ENCODE measurements at places on chromosomes 16 and 17. TPM values are rescaled to one million over a fixed set of nuclear protein-coding genes. Genes with fewer than 3 reads are reported as not detected.

GRCh38 chr17:78679495-78680395, 102.3 kb downstream of the CYTH1 start:
- DNase-seq: no peak

The C16orf74 gene
- total RNA-seq: 13.6 TPM

GRCh38 chr16:87484487-87485331, 8.1 kb downstream of the ZCCHC14 start:
- no peak for DNase-seq

DNA sequence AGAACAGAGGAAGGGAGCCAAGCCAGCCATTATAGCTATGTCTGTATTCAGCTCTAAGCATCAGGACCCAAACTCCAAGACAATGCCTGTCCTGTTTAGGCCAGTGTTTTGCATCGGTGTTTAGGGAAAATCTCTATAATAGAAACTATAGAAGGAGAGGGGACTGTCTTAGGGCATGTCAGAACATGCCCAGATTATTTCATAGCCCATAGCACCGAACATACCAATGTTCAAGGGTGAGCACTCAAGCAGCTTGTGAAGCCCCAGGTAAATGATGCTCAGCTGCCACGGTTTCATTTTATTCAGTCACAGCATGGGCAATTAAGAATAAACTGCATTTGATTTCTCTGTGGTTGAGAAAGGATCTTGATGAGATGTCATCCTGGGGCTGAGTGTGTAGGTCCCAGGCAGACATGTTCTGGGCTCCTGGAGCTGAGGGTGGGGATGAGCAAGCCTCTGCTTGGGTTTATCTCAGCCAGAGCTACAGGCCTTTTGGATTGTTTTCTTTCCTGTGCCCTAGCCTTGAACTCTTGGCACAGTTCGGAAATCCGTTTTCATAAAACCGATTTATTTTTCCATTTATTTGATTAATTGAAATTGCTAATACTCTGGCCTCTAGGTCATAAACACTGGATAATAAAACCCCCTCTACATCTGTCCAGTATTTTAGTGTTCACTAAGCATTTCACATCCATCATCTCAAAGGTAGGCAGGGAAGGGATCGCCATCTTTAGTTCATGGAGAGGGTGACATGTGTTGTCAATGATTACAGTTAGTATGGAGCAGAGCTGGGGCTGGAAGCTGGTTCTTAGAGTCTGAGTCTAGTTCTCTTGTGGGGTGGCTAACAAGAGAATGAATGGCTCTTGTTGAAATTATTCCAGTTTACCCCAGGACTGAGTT, 290.7 kb upstream of the ASIC2 start:
- no peak for DNase-seq

DNA sequence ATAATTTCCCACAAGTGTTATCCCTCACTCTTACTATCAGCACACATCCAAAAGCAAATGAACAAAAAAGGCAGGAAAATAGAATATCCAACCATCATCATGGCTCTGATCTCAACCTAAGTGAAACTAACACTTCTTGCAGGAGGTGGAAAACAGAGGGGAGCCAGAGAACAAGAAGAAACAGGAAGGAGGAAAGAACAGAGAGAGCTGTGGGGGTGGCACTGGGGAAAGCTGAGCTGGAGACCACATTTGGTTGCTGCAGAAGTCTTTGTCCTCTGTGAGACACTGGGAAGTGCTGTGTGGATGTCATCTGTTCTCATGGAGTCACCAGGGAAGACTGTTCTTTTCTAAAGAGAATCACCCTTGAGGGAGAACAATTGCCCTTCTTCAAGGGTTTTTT, 34.7 kb downstream of the GRB7 start:
- DNase-seq: no peak

DNA sequence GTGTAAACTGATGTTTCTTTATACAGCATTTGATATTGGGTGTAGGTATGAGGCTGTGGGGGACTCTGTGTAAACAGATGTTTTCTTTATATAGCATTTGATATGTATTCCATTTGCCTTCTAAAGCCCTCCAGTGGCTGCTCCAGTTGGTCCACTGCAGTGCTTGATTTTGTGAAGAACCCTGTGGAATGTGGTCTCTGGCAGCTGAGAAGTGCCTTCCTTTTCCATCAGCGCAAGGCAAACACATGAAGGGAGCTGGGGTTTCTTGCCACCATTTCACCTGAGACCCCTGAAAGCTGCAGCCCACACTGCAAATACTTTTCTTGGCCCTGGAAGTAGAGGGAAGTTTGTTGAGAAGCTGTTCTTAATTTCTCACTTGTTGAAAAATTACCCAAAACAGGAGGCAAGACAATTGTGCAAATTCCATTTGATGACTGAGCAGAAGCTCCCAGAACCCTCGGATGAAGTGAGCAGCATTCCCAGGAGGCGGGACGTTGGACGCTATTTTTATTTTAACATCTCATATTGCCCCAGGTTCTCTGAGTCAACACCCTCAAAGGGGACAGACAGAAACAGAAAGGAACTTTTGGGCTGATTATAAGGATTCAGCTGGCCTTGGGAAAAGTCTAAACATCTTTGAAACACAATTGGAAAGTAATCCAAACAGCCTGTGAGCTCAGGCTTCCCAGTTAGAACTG, 158.5 kb upstream of the RPH3AL start:
- no peak for DNase-seq
